ENCODE measurements at places on chromosomes 11 and 22.

DNA sequence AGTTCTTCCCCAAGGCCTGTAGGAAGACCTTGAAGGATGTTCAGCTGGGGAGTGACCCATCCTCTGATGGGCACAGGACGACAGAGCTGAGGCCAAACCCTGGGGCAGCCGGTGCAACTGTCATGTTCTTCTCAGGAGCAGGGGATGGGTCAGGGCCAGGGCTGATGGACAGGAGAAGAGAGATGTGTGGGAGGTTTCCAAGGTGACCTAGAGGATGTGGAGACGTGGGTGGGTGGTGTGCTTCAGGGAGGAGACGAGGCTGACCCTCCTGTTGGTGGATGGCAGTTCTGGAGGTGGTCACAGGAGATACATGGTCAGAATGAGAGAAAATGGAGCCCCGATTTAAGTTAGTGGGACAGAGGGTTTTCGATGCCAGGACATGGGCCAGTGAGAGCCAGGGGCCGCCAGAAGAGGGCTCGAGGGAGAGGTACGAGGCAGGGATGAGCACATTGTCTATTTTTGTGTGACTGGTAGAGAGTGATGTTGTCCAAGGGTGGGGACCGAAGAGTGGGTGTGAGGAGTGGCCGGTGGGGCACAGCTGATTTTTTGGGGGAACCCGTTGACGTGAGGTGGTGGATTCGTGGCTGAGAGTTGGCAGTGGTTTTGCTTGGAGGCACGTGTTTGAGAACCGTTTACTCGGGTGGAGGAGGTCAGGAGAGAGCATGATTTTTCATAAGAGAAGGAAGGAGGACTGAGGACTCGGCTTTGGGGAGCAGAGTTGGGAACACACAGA, 14.6 kb downstream of the TBC1D22A start:
- no peak for DNase-seq

GRCh38 chr11:133545199-133545803, 13.0 kb upstream of the OPCML start:
- no peak for DNase-seq

GRCh38 chr11:77207618-77208313, 79.7 kb downstream of the MYO7A start:
- no peak for DNase-seq

DNA sequence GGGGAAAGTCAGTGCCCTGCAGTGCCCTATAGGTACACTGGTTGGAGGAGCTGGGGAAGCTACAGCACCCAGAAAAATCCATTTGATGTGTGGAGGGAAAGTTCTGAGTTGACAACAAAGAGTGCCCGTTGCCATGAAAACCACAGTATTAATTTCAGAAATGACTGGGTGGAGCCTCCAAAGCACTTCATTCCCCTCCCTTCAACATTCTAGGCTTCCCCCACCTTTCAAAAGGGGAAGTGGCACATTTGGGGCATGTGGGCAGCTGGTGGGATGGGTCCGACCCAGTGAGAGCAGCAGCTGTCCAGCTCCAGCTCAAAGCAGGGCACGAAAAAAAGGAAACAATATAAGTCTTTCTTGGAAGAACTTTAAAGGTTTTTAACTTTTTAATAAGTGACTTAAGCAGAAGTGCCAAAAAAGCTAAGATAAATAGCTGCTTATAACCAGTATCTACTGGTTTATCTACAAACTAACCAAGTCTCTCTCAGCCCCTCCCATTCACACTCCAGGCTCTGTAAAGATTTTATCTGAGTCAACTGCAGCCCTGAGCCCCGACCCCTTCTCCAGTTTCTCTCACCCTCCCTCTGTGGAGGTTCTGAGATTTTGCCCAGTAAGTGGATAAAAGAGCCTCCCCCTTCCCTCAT, 9.0 kb upstream of the AHNAK start:
- DNase-seq, result peak; percentile 67

DNA sequence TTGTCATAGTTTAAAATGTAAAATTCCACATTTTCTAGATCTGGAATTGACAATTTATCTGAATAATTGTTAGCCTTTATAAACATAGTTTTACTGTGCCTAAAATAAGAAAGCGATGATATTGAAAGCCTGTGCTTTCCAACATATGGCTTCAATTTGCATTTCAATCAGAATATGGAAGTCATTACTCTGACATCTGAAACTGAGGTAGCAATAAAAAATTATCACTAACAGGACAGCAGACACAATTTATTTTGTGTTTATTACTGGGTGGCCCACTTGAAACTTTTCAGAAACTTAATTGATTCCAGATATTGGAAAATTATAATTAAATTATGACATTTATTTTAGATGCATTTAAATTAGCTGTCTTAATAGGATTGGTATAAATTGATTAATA, 78.5 kb downstream of the TMEM135 start:
- DNase-seq, result peak; percentile 25

DNA sequence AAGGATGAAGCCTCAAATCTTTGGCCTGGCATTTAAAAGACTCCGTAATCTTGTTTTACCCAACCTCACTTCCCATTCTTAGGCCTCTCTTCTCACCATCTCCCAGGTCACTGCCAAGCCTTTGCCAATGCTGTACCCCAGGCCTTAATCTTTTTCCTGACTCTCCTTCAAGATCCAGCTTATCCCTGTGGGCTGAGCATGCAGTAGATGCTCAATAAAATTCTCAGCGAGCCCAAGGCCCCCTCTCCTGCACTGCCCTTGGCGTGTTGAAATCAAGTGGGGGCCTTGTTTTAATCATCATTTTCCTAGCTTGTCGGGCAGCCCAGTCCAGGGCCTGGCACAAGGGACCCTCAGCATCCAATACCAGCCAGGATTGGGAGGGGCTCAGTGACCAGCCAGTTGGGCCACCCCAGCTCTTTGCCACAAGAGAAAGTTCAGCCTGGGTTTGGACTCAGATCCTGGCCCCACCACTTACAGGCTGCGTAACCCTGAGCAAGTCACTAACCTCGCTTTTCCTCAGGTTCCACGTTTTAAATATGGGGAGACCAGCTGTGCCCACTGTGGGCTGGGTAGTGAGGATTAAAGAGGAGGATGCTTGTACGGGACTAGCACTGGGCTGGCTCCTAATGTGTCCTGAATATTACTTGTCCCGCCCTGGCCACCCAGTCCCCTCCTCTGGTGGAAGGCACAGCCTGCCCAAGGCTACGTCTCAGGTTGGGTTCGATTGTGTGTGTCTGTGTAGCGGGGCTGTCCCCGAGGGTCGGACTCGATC, 943 bp upstream of the YWHAH start:
- DNase-seq, result no peak
